ENCODE measurements at places on chromosomes 16 and 17.

DNA sequence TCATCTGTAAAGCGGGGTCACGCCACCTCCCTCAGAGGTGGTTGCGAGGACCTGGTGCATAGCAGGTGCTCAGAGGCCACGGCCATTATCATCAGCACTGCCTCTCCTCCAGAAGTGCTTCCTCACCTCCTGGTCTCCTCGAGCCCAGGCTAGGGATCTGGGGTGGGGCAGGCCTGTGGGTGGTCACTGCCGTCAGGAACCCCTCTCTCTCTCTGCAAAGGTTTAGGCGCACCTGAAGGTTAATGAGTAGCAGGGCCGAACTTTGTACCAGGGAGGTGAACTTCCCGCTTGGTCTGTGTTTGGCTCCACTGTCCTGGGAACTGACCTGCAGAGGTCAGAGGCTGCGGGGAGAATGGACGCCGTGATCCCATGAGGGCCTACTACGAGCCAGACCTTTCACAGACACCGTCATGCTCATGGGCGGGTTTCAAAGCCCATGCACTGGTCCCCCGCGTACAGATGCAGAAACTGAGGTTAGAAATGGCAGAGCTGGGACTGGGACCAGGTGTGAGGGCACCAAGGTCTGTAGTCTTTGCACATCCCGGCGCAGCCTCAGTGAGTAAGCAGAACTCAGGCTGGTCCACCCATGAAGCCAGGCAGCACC lies 13.8 kb downstream of the JUP start:
- DNase-seq, result no peak

GRCh38 chr16:5056352-5056751 lies 9.4 kb downstream of the C16orf89 start:
- DNase-seq, result peak; percentile 35

- DNase-seq, result no peak
Measured at GRCh38 chr16:55329791-55330428, 5.9 kb downstream of the IRX6 start.

- peak; percentile 92 for DNase-seq
Measured at GRCh38 chr17:43367737-43368242, 31.0 kb upstream of the ARL4D start.

DNA sequence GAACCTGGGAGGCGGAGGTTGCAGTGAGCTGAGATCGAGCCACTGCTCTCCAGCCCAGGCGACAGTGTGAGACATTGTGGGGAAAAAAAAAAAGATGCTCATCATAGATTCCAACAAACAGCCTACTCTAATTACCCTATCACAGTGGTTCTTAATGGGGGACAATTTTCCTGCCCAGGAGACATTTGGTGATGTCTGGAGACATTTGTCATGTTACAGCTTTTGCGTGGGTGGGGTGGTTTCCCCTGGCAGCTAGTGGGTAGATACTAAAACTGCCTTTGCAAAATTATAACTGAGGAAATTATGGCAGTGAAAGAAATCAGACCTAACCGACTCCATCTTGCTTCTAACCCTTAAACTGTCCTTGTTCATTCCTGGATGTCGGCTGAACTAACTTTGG lies 92.5 kb upstream of the RBL2 start:
- no peak for DNase-seq

GRCh38 chr16:47196457-47196856 lies 52.7 kb upstream of the NETO2 start:
- DNase-seq, result no peak

- no peak for DNase-seq
Measured at GRCh38 chr17:19733953-19734526, 14.1 kb downstream of the ALDH3A1 start.

- no peak for DNase-seq
Measured at GRCh38 chr17:67855504-67856324, 30.4 kb downstream of the BPTF start.

DNA sequence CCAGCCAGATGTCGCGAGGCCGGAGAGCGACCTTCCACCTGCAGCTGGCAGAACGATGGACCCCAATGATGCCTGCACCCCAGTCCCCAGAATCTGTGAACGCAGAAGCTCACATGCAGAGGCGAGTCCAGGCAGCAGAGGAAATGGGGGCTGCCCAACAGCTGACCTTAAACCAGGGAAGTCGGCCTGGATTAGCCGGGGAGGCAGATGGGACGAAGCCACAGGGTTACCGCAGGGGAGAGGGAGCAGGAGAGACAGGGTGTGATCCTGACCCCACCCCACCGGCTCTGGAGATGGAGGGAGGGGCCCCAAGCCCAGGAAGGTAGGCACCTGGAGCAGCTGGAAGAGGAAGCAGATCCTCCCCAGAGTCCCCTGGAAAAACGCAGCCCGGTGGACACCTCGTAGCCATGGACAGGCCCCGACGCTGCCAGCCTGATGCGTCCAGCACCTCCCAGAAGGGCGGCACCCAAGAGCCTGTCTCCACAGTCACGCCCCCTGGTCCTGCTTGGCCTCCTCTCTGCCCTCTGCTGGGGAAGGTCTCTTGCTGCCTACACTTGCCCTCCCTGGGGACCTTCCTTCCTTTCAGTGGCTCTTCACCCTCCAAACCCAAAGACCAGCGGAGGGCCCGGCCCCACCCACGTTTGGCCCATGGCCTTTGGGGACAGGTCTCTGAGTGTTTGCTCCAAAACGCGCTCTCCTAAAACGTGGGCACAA lies 37.3 kb downstream of the PIEZO1 start:
- DNase-seq, result no peak

DNA sequence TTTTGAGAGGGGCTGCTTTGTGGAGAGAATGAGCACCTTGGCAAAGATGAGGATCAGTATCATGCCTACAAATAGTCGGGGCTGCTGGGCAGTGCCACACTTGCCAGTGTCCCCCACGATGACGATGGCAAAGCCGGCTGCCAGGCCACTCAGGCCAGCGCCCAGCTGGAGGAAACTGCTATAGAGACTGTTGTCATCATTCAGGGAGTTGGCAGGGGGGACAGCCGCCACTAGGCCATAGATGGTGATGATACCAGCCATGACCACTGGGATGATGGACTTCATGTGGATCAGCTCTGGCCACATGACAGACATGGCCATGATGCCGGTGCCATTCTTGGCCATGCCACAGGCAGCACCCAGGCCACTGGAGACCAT lies 23.8 kb downstream of the MINK1 start:
- no peak for DNase-seq

DNA sequence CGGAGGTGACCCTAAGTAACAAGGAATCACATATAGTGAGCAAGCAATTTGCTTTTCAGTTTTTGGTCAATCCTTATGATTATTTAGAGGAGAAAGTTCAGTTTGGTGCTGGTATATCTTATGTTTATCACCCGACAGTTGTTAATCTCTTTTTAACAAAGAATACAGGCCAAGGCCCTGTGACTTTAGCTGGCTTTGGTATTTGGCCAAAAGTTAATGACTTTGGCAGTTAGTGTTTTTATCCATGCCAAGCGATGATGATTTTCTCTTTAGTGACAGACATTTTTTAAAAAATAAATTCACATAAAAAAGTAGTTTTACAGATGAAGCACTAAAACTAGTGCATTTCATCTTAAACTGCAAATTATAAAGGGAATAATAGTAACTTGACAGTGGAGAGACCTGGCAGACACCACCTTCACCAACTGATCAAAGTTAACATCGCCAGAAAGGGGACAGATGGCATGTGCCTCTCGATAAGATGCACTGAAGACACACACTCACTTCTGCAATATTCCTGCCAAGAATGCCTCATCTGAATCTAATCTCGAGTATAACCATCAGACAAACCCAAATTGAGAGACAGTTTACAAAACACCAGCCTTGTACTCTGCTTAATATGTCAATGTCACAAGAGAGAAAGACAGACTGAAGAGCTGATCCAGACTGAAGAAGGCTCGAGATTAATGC lies 6.9 kb downstream of the DEXI start:
- no peak for DNase-seq

- DNase-seq, result no peak
Measured at GRCh38 chr17:9977180-9977575, 72.1 kb upstream of the RCVRN start.

- DNase-seq, result peak; percentile 52
Measured at GRCh38 chr16:66238696-66239095, 127.8 kb upstream of the CDH5 start.

- no peak for DNase-seq
Measured at GRCh38 chr16:31483081-31483480, at the start of gene SLC5A2. Gene SLC5A2 (plus strand): TSS chr16:31483123. CDS start chr16:31483137, 14 bp downstream.

GRCh38 chr17:58303971-58304749 lies 23.4 kb upstream of the MPO start:
- peak; percentile 51 for DNase-seq

DNA sequence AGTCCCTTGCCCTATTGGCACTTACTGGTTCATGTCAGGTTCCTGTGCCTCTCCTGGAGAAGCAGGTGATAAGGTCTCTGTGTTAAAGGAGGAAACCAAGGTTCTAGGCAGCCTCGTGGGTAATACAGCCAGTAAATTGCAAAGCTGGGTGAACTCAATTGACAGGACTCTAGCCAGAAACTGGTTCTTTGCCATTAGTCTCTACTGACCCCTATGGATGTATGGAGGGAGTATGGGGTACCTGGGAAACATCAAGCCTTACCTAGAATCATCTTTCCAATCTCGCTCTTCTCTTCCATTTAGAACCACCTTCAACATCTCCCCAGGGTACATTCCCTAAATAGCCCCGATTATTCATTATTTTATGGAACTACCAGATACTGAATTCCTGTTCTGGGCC lies 169.3 kb downstream of the CDH13 start:
- no peak for DNase-seq

DNA sequence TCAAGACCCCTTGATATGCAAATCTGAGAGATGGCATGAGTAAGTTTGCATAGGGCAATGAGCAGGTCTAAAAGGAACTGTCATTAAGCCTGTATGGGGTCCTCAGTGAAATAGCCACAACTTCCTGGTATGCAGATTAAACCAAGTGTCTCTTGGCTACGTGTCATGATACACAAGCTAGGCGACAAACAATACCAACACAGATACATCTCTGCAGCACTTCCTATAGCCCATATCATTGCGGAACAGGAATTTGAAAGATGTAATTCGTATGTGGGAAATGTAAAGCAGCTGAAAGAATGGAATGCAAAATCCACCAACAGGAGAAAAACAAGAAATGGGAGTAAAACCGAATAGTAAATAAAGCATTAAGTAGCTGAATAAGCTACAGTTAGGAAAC lies 12.9 kb downstream of the PRSS22 start:
- DNase-seq, result no peak

DNA sequence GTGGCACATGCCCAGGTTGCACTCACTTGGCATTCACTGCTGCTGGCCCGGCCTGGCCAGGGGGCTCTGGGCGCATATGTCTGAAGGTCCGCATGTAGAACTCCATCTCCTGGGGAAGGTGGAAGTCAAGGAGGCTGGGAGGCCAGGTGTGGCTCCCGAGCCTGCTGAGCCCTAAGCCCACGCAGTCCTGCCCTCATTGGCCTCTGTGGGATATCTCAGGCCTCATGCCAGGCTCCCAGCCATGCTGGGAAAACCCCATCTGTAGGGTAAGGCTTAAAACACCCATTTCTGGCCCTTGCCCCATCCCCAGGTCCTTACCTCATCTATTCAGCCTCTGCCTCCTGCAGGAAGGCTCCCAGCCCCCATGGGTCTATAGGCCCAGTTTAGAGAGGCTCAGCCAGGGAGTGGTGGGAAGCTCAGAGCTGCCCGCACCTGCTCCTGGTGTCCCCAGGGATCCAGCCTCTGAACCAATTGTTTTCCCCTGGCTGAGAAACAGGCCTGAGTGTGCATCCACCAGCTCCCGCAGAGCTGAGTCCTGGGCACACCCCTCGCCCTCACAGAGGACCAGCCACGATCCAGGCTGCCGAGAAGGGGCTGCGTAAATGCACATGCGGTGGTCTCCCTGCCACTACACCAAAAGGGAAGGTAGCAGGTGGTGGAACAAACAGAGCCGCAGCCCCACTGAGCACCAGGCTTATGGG lies 2.3 kb upstream of the TPPP3 start:
- peak; percentile 25 for DNase-seq

DNA sequence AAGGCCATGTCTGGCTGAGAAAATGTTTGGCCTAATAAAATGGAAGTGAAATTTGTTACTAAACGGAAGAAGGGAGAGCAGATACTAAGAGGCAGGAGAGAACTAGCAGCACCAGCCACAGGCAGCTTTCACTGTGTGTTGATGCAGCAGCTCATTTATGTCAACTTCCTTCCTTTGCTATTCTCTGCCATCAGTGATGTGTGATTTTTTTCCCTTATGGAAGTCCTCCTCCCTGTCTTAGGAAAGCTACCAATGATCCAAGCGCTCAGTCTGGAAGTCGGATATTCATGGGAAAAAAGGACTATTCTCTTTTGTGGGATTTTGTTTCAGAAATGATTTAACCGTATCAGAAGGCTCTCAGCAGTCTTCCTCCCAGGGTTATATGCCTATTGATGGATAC lies 1629.2 kb downstream of the CDH8 start:
- DNase-seq, result no peak

Data from EH (cell line).